ENCODE measurements at places on chromosomes 7 and 10.

GRCh38 chr10:33803248-33803647 lies 468.8 kb upstream of the NRP1 start:
- no peak for DNase-seq

GRCh38 chr7:98038321-98038720 lies 48.3 kb upstream of the OCM2 start:
- no peak for DNase-seq

GRCh38 chr7:5231116-5231515 lies 41.1 kb downstream of the WIPI2 start:
- DNase-seq = no peak

- DNase-seq = no peak
These were observed 133.3 kb upstream of the SAMD8 start for GRCh38 chr10:74977913-74978847.

DNA sequence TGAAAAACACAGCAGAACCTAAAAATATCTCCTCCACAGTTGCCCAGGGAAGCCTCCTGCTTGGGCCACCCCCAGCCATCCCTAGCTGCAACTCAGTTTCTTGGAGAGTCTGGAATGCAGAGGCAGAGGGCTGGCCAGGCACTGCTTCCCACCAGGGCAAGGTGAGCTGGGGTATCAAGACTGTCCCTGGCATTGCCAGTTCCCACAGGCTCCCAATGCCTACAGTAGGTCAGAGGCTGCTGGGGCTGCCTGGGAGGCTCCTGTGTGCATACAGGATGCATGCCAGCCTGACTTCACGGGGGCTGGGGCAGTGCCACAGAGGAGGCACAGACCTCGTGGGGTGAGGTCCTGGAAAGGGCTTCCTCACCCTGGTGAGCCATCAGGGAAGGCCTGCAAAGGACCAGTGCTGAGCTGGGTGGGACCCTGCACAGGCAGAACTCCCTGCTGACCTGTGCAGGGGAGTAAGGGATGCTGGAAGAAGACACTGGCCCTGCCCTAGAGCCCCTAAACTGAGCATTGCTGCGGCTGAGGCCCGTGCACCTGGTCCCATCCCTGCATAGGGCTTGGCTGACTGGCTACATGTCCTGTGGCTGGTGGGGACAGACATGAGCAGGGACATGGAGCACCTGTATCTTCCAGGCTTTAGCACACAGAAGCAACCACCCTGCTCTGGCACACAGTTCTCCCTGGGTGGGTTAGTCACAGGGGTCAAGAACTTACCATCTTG lies 121.9 kb upstream of the RET start:
- DNase-seq = no peak

DNA sequence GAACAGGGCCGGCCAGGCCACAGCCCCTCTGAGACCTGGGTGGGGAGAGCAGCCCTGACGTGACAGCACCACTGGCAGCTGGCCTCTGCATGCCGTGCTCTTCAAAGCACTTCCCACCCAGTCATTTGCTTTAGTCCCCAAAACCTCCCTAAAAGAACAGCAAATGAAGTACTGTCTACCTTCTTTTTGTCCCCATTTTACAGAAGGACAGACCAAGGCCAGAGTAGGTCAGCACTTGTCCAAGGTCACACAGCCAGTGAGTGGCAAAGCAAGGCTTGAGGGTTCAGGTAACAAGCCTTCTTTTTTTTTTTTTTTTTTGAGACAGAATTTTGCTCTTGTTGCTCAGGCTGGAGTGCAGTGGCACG lies 15.1 kb downstream of the ATP6V1F start:
- DNase-seq = no peak

DNA sequence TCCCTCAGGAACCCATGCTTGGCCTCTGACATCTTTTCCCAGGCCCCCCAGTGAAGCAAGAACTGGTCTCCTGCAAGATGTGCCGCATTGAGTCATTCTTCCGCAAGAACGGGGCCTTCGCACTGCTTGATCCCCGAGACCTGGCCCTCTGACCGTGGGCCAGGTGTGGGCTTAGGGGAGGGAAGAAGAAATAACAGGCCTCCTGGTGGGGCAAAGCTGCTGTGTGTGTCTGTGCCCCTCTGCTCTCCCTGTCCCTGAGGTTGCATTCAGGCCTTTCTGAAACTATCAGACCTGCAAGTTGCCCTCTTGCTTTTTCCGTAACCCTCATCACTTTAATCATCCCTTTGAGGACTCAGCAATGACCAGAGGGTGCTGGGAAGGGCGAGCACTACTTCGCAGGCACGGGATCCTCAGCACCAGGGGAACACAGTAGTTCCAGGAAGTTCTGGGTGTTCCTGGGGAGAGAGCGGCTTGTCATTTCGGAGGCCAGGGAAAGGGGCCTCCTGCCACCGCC lies 6.0 kb downstream of the ATP6V1F start:
- DNase-seq = no peak

GRCh38 chr7:39904077-39904486 lies 46.0 kb upstream of the CDK13 start:
- DNase-seq = no peak

DNA sequence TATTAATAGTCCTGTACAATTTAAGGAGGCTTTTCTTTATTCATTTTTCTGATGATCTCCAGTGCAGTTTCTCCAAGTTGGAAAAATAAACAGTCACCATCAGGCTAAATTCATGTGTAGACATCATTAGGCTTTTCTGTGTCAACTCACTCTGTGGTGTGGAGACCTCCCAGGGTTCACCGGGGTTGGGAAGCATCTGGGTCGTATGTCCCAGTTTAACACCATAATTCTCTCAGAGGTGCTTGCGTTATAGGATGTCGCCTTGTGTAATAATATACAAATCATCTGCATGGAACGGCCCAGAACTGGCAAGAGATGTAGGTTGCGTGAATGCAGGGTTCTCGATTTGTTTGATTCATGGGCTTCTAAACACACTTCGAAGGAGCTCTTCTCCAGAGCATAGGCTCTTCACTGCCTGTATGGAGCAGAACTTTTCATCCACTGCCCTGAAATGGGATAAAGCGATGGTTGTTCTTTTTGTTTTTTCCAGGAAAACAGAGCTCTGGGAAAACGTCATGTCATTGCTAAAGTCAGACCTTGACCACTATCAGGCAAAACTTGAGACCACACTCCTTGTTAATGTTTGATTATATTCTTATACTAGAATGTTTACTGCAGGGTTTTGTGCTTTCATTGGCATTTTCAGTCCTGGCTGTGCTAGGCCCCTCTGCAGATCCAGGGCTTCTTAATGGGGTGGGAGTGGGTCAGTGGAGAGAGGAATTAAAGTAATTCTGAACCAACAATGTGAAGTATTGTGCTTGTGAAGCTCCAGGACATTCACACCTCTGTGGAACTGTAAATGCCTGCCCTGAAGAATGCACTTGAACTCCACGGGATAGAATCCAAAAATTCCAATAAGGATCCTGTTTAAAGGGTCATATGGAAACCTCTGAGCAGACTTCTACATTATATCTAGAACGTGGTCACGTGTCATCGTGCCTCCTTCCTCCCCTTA lies 172.8 kb downstream of the TRIL start:
- DNase-seq = no peak

GRCh38 chr7:36040679-36041078 lies 112.4 kb upstream of the EEPD1 start:
- no peak for DNase-seq

- DNase-seq = no peak
These were observed 185.2 kb upstream of the ITGB1 start for GRCh38 chr10:33143160-33143728.

GRCh38 chr10:3897156-3897555 lies 112.1 kb upstream of the KLF6 start:
- no peak for DNase-seq

GRCh38 chr7:99679400-99680191 lies at the start of gene CYP3A5:
TSS of gene CYP3A5 (minus strand) at chr7:99679996. CDS start at chr7:99679896, 100 bp downstream.
- peak; percentile 52 for DNase-seq

- DNase-seq = no peak
These were observed 51.3 kb upstream of the PIK3CG start for GRCh38 chr7:106813705-106814305.

DNA sequence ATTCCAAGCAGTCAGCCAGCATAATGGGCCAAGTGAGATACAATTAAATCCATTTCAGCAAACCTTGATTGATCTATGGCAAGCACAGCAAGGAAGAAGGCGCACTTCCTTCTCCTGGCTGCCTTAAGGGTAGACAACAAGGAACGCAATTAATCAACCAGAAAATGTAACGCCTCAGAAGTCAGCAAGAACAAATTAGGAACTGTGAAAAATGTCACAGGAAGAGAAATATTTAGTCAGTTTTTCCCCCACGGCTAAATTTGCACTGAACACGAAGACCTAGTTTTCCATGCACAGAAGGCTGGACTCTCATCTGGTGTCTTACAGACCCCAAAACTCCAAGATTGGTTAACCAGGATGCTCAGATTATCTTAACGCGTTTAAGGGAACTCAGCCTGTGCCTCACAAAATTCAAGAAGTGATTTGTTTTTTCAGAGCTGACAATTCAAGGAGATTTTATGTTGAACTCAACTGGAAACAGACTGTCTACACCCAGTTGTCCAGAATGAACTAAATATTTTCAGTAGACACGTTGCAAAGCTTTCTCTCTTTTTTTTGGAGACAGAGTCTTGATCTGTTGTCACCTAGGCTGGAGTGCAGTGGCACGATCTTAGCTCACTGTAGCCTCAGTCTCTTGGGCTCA lies 14.2 kb downstream of the SNX8 start:
- DNase-seq = no peak

DNA sequence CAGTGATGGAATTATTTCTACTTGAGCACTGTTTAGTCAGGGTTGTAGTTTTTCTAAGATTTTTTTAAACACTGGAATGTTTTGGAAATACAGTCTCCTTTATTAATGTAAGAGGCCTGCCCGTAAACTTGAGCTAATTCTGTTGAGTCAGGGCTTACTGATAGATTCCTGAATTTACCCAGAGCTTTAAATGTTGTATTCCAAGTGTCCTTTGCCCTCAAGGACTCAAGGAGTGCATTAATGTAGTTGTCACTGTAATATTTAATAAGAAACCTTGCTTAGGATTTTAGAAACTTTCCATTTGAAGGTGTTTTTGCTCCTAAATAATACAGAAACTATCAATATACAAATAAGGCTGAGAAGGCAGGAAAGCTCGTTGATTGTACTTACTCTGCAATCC lies 89.2 kb downstream of the MACC1 start:
- DNase-seq = no peak

DNA sequence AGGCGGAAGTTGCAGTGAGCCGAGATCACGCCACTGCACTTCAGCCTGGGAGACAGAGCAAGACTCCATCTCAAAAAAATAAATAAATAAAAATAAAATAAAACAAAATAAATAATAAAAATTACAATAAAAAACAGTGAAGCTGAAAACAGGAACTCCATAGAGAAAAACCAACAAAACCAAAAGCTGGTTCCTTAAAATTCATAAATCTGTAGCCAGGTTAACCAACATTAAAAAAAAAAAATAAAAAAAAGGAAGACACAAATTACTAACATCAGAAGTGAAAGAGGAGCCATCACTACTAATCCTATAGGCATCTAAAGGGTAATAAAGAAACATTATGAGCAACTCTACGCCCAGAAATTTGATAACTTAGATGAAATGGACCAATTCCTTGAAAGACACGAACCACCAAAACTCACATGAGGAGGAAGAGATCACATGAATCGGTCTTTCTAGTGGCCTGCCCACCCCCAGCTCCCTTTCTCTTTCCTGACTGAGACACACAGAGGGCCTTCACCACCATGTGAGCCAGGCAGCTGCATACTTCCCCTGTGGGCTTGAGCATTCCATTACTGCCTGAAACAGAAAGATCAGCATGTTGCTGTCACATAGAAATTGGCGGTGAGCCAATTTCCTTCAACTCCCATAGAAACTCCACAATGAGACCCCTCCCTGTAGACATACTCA lies 208.7 kb downstream of the MAD1L1 start:
- peak; percentile 9 for DNase-seq

DNA sequence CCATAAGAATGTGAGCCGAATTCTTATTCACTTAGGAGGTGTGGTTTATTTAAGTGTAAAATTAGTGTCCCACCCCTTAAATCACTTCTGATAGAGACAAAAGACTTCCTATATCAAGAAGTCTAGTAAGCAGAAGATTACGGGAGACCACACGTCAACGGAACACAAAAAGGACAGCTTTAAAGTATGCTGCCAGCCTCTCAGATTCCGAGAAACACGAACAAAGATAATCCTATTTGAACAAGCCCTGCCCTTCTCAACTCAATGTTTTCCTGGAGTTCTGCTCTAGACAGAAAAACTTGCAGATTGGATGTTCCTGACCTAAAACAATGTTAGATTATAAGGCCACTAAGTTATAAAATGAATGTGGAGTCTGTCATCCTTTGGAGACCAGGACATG lies 4.9 kb upstream of the MCU start:
- DNase-seq = peak; percentile 6

GRCh38 chr7:142308918-142309317 lies 51.1 kb upstream of the PRSS58 start:
- no peak for DNase-seq

DNA sequence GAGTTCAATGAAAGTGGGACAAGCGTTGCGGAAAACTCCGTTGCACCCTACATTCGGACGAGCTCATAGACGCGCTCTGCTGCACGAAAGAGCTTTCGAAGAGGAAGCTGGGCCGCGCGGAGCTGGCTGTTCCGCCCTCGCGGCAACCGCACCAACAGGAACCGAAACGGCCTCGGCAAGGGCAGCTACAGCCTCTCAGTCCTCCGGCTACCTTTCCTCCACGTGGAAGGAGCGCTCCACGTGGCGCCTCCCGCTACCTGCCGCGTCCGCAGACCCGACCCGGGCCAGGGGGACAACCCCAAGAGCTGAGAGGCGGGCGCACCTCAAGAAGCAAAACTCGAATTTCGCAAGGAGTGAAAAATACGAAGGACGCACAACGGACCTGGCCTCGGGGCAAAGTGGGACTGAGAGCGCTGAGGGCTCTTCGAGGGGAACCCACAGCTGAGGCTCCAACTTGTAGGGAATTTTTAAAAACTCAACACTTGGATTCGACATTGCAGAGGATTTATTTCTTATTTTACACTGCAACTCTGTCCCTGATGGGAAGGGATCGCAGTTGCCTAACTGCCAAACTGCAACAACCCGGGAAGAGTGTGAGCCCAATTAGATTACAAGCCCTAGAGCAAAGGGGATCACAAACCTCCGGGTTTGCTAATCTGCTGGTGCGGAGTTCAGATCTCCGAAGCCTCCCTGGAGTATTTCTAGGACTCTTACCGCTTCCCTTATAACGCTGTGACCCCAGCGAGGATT lies 1.4 kb downstream of the HPSE2 start:
- DNase-seq = peak; percentile 45

- DNase-seq = no peak
These were observed 340.8 kb downstream of the PHTF2 start for GRCh38 chr7:78139335-78139734.

DNA sequence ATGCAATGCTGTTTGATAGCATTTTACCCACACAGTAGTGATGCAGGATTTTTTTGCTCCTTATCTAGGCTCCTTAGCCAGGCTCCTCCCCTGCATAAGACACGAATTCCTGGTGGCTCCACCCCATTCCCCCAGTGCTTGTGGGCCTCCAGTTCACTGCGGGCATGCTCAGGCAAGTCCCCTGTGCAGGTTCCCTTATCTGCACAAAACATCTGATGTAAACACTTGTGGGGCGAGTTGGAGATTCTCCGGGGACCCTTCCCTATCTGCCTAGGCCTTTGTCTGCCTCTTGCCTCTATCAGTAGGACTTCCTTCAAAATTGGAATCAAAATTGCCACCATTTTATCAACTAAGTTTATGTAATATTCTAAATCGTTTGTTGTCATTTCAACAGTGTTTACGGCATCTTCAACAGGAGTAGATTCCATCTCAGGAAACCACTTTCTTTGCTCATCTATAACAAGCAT lies 5.4 kb upstream of the STK17A start:
- DNase-seq = peak; percentile 94

GRCh38 chr10:132833421-132834111 lies 47.6 kb upstream of the NKX6-2 start:
- no peak for DNase-seq

GRCh38 chr7:73442222-73442902 lies 8.8 kb downstream of the FZD9 start:
- DNase-seq = no peak

- DNase-seq = peak; percentile 46
These were observed 14.5 kb downstream of the VWDE start for GRCh38 chr7:12389089-12389700.

Data from erythroblast (primary cell).